ENCODE measurements at places on chromosomes 7 and 10. TPM values are rescaled to one million over a fixed set of nuclear protein-coding genes. Genes with fewer than 3 reads are reported as not detected.

Gene ARMH3
- total RNA-seq: 6.6 TPM

Gene CFTR
- total RNA-seq: not detected

Gene HMX3
- total RNA-seq: not detected

Gene MLXIPL
- not detected for total RNA-seq

Gene SUN3
- total RNA-seq: not detected

Gene TAS2R3
- total RNA-seq: not detected

Gene TMEM273
- total RNA-seq: not detected

Gene SLC18A2
- not detected for total RNA-seq

Gene CYP26C1
- not detected for total RNA-seq

Gene CLRN3
- total RNA-seq: not detected

Gene DYDC2
- total RNA-seq: 0.53 TPM

Gene NRCAM
- total RNA-seq: 14.6 TPM

Gene CYP3A4
- not detected for total RNA-seq

Gene MMD2
- not detected for total RNA-seq

Gene TMEM178B
- 0.07 TPM for total RNA-seq

Gene CTAGE15
- total RNA-seq: not detected

Gene SPDYE6
- not detected for total RNA-seq

Gene ANKRD22
- 0.16 TPM for total RNA-seq

Gene NPFFR1
- not detected for total RNA-seq

Gene EFCAB10
- total RNA-seq: not detected

Gene CALY
- not detected for total RNA-seq

Gene ANKRD1
- total RNA-seq: 75.3 TPM

Gene SPOCK2
- total RNA-seq: not detected

Gene NPSR1
- total RNA-seq: not detected

Gene TEX36
- total RNA-seq: not detected

Gene HNRNPA2B1
- total RNA-seq: 171 TPM

Gene AGR3
- not detected for total RNA-seq

Gene CAV1
- 437 TPM for total RNA-seq

Gene PDE6C
- not detected for total RNA-seq

Gene GCC1
- total RNA-seq: 12.5 TPM

Gene C10orf105
- not detected for total RNA-seq

Gene TAS2R4
- 0.14 TPM for total RNA-seq

Gene TAS2R39
- not detected for total RNA-seq

Gene FLNC
- total RNA-seq: 38.6 TPM

Gene PGAM2
- not detected for total RNA-seq
